ENCODE measurements at places on chromosomes 2 and 18.

- ATAC-seq = no peak
These were observed 2.7 kb downstream of the LNPK start for GRCh38 chr2:175999283-175999819.

- ATAC-seq = no peak
These were observed 54.6 kb upstream of the RASGRP3 start for GRCh38 chr2:33421820-33422219.

DNA sequence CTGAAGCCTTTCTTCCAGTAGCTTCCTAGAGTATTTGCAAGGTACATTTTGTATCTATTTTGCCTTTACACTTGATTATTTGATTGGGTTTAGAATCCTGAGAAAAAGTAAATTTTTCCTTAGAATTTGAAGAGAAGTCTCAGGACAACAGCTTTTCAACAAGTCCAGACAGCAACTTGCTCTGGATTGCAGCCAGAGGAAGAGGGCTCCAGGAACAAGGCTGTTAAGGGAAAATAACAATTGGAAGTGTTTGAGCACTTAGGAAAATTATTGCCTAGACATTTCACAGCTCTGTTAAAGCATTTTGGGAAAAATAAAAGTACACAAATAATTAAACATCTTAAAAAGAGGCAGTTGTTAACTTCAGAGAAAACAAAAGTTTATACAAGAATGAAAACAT lies 58.3 kb upstream of the RAPGEF4 start:
- ATAC-seq = no peak

DNA sequence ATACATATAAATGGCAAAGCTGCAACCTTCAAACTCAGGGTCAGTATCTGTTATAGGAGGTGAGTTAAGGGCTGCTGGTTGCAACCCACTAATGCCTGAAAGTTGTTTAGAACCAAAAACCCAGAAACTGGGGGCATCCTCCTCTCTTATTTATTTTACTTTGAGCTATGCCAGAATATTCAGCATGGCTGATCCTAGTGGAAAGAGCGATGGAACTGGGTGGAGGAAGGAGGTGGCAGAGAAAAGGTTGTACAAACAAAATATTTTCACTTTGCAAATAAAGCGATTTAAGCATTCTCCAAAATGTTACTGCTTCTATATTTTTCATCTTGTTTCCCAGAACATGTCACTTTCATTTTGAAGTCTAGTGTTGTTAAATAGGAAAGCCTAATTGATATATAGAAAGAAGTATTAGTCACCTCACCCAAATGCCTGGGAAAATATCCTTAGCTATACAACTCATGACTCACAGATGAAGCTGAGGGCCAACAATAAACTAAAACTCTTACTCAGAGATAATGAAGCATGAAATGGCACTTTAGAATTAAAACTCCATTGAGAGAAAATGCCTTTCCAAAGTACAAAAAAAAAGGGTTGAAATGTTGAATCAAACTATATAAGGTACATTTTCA lies 251.4 kb upstream of the UBE2E3 start:
- ATAC-seq = peak; percentile 50

DNA sequence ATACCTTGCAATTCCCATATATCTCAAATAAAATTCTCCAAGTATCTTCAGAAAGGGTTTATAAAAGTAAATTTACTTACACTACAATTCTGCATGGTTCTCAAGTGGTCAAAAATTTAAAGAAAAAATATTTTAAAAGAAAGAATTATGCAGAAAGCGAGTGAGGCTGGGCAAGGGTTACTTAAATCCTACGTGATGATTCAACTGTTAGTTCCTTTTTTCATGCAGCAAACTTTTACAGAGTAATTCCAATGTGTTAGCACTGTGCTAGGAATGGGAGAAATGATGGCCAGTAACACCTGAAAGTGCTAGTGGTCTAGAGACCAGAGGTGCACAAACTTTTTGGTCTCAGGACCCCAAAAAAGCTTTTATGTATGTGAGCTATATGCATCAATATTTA lies 133.4 kb downstream of the ATAD2B start:
- no peak for ATAC-seq

GRCh38 chr2:173716458-173717052 lies 248.6 kb downstream of the SP3 start:
- ATAC-seq = no peak

- peak; percentile 90 for ATAC-seq
These were observed 146.7 kb downstream of the PARD3B start for GRCh38 chr2:204691911-204692510.

GRCh38 chr2:240124651-240125030 lies 11.5 kb downstream of the COPS9 start:
- ATAC-seq = no peak

GRCh38 chr2:34534761-34535160 lies 935.7 kb upstream of the FAM98A start:
- ATAC-seq = no peak
